A549 treated with AZD2906 at 1 μM for 4 hours (cell line): ENCODE measurements at places on chromosomes 5 and 9. TPM values are rescaled to one million over a fixed set of nuclear protein-coding genes. Genes with fewer than 3 reads are reported as not detected.

The ACSL6 gene
- 0.06 to 0.28 TPM (median 0.08 TPM) in 5 replicates for total RNA-seq

The RNF224 gene
- 0.12 to 0.38 TPM (median 0.25 TPM) in 5 replicates for total RNA-seq

The SCGB3A1 gene
- not detected in 5 replicates for total RNA-seq

The PTGS1 gene
- total RNA-seq: 1.5 to 2.0 TPM (median 1.8 TPM) in 5 replicates

The PAEP gene
- 0.24 to 0.43 TPM (median 0.26 TPM) in 5 replicates for total RNA-seq

The COL15A1 gene
- 0.53 to 0.87 TPM (median 0.57 TPM) in 5 replicates for total RNA-seq

The LYSMD3 gene
- total RNA-seq: 8.9 to 11.7 TPM (median 11.1 TPM) in 5 replicates

The ACTL7B gene
- 0.02 to 0.03 TPM in 2 of 5 replicates, not detected in the others for total RNA-seq

The STC2 gene
- 33.4 to 49.1 TPM (median 35.8 TPM) in 5 replicates for total RNA-seq

The CTSV gene
- 13.0 to 15.3 TPM (median 14.2 TPM) in 5 replicates for total RNA-seq

The PRSS3 gene
- total RNA-seq: 8.7 to 11.1 TPM (median 10.8 TPM) in 5 replicates

The SPATA31C1 gene
- total RNA-seq: not detected in 5 replicates

The RNF180 gene
- total RNA-seq: 0.18 to 0.38 TPM (median 0.29 TPM) in 5 replicates

The PCDHA11 gene
- 0.04 to 0.24 TPM (median 0.08 TPM) in 5 replicates for total RNA-seq

The SHISAL2B gene
- 0.15 TPM in 1 of 5 replicates, not detected in the others for total RNA-seq

The ATOX1 gene
- 194 to 216 TPM (median 199 TPM) in 5 replicates for total RNA-seq

The ADRA1B gene
- total RNA-seq: 21.8 to 24.5 TPM (median 23.0 TPM) in 5 replicates

The GLRA1 gene
- not detected in 5 replicates for total RNA-seq

The MLANA gene
- not detected in 5 replicates for total RNA-seq

The GPR150 gene
- 0.07 to 0.20 TPM (median 0.13 TPM) in 5 replicates for total RNA-seq

The C5orf52 gene
- total RNA-seq: not detected in 5 replicates

The LCN9 gene
- not detected in 5 replicates for total RNA-seq

The UNC5A gene
- total RNA-seq: 0.55 to 0.90 TPM (median 0.84 TPM) in 5 replicates

The PRRT1B gene
- 0.26 to 0.44 TPM (median 0.30 TPM) in 5 replicates for total RNA-seq

The IL4 gene
- not detected in 5 replicates for total RNA-seq

The FGF1 gene
- 0.24 to 0.61 TPM (median 0.39 TPM) in 5 replicates for total RNA-seq

The LIX1 gene
- total RNA-seq: not detected in 5 replicates

The HAPLN1 gene
- not detected in 5 replicates for total RNA-seq

The FGFR4 gene
- total RNA-seq: 17.5 to 24.2 TPM (median 21.4 TPM) in 5 replicates

The OR1J2 gene
- total RNA-seq: 0.10 TPM in 1 of 5 replicates, not detected in the others

The LTC4S gene
- total RNA-seq: 0.28 TPM in 2 of 5 replicates, not detected in the others

The C8G gene
- total RNA-seq: 0.87 to 1.4 TPM (median 1.3 TPM) in 5 replicates

The ITGA2 gene
- 8.6 to 11.6 TPM (median 9.6 TPM) in 5 replicates for total RNA-seq

The BRINP1 gene
- total RNA-seq: 0.15 to 0.25 TPM (median 0.18 TPM) in 5 replicates

The TICAM2 gene
- total RNA-seq: 0.66 to 1.3 TPM (median 1.1 TPM) in 5 replicates

The SCGB3A2 gene
- not detected in 5 replicates for total RNA-seq

The SPAG8 gene
- total RNA-seq: 0.34 to 0.52 TPM (median 0.35 TPM) in 5 replicates

The MRPS30 gene
- 31.5 to 37.2 TPM (median 33.8 TPM) in 5 replicates for total RNA-seq

The SPINK1 gene
- 0.68 to 1.9 TPM (median 1.1 TPM) in 5 replicates for total RNA-seq

The ADAMTS12 gene
- total RNA-seq: 5.5 to 7.2 TPM (median 7.0 TPM) in 5 replicates

The ZNF782 gene
- total RNA-seq: 1.5 to 2.6 TPM (median 1.8 TPM) in 5 replicates

The PCDHA9 gene
- total RNA-seq: 0.01 TPM in 2 of 5 replicates, not detected in the others

The ANKRD31 gene
- total RNA-seq: 0.03 to 0.07 TPM (median 0.06 TPM) in 5 replicates

The NDUFA8 gene
- total RNA-seq: 102 to 122 TPM (median 115 TPM) in 5 replicates

The GNA14 gene
- total RNA-seq: 0.03 to 0.05 TPM in 2 of 5 replicates, not detected in the others

The GLDC gene
- total RNA-seq: 10.7 to 13.9 TPM (median 12.2 TPM) in 5 replicates

The PCDHGB1 gene
- total RNA-seq: 1.4 to 1.9 TPM (median 1.7 TPM) in 5 replicates

The IFNA5 gene
- total RNA-seq: not detected in 5 replicates

The IFNA1 gene
- not detected in 5 replicates for total RNA-seq

The GDNF gene
- 0.03 to 0.07 TPM (median 0.05 TPM) in 4 of 5 replicates, not detected in the other for total RNA-seq

The DAB2 gene
- total RNA-seq: 6.2 to 9.0 TPM (median 7.6 TPM) in 5 replicates

The MEGF10 gene
- total RNA-seq: not detected in 5 replicates
